ENCODE measurements at places on chromosomes 11 and 22. TPM values are rescaled to one million over a fixed set of nuclear protein-coding genes. Genes with fewer than 3 reads are reported as not detected.

GRCh38 chr11:2120359-2121100 is 18.7 kb downstream of the IGF2 start:
- H3K4me3 ChIP-seq, result no peak overlapping the region
- peaks cover 32% of the 10 kb centered on the region for H3K27me3 ChIP-seq
- no peak overlapping the region for H3K27ac ChIP-seq
- no peak for DNase-seq
- no peaks in the 10 kb centered on the region for H3K4me1 ChIP-seq

GRCh38 chr11:2987881-2988861 is 4.0 kb downstream of the NAP1L4 start:
- H3K27ac ChIP-seq, result peak overlapping the region; percentile 97
- H3K36me3 ChIP-seq, result peaks cover 13% of the 10 kb centered on the region
- peak overlapping the region; percentile 90 for H3K4me3 ChIP-seq
- DNase-seq, result no peak
- no peaks in the 10 kb centered on the region for H3K27me3 ChIP-seq

DNA sequence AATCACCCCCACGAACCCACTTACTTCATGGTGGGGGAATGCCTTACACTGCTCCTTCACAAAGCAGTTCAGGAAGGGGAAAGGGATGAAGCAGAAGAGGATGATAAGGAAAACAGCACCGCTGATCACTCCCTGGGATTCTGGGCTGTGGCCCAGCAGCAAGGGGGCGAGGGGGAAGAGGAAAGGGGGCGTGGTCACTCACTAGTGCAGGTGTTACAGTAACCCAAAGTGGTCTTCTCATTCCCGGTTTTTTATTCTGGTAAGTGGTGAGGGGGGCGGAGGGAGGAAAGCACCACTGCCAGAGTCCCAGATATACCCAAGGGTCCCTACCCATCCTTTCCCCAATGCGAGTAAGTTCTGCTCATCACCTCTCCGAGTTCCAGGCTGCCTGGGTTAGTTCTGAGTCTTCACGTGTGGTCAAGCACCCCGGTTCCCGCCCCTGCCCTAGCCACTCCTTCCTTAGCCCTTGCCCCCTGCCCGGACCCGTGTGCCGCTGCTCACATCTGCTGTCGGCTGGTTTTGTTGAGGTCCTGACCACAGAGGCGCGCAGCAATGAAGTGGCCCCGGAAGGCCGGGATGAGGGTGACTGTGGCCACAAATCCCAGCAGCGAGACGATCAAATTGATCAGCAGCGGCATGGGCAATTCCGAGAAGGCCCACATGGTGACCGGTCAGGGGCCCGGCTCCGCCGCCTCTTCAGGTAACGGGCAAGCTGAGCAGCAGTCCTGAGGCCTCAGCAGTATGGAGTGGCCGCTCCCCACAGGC is 477 bp downstream of the DPAGT1 start:
- peak overlapping the region; percentile 86 for H3K4me3 ChIP-seq
- no peak for DNase-seq
- peaks cover 18% of the 10 kb centered on the region for H3K4me1 ChIP-seq
- H3K27ac ChIP-seq, result peak overlapping the region; percentile 91
- peaks cover 22% of the 10 kb centered on the region for H3K36me3 ChIP-seq
- no peaks in the 10 kb centered on the region for H3K27me3 ChIP-seq

GRCh38 chr11:57484141-57484710 is 23.9 kb downstream of the RTN4RL2 start:
- peaks cover 31% of the 10 kb centered on the region for H3K27me3 ChIP-seq
- H3K4me1 ChIP-seq, result peaks cover 7% of the 10 kb centered on the region
- peaks cover 26% of the 10 kb centered on the region for H3K36me3 ChIP-seq
- no peak for DNase-seq
- no peak overlapping the region for H3K4me3 ChIP-seq
- H3K27ac ChIP-seq, result no peak overlapping the region

GRCh38 chr22:37509059-37509860 is 10.0 kb downstream of the CARD10 start:
- H3K4me3 ChIP-seq, result no peak overlapping the region
- peaks cover 57% of the 10 kb centered on the region for H3K4me1 ChIP-seq
- DNase-seq, result no peak

GRCh38 chr22:29704528-29705285 is 15.1 kb upstream of the CABP7 start:
- no peak overlapping the region for H3K4me3 ChIP-seq
- peaks cover 50% of the 10 kb centered on the region for H3K27me3 ChIP-seq
- DNase-seq, result peak; percentile 60

DNA sequence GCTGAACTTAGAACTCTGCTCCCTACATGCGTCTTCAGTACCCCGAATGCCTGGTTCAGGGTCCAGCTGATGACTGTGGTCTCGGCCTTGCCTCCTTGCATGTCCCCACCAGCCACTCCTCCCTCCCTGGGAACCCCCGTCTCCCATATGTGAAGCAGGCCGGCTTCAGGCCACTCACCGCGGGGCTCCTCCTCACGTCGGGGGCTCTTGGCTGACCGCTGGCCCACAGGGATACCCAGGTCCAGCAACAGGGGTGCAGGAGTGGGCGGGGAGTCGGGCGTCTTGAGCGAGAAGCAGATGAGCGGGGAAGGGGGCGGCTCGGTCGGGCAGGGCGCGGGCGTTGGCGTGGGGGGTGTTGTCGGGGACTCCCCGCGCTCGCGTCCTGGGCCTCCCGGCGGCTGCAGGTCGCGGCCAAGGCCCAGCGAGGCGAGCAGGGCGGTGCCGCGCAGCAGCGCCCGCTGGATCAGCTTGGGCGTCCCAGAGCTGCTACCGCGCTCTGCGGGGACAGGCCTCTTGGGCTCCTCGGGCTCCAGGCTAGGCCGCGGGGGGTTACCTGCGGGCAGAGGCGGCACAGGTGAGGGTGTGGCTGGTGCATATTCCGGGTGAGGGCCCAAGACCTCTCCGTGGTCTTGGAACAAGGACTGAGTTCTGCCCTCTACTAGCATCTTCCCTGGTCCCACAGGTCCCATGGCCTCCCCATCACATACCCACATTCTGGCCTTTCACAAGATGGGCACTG is 3.8 kb upstream of the KCNK7 start:
- peaks cover 58% of the 10 kb centered on the region for H3K36me3 ChIP-seq
- H3K27me3 ChIP-seq, result no peaks in the 10 kb centered on the region
- no peak overlapping the region for H3K4me3 ChIP-seq
- H3K4me1 ChIP-seq, result no peaks in the 10 kb centered on the region
- DNase-seq, result no peak

GRCh38 chr22:49688516-49689254 is 139.0 kb downstream of the BRD1 start:
- no peak for DNase-seq
- H3K27me3 ChIP-seq, result no peaks in the 10 kb centered on the region
- no peak overlapping the region for H3K4me3 ChIP-seq
- H3K36me3 ChIP-seq, result no peaks in the 10 kb centered on the region

Gene LIF
- 27.6 TPM for polyA plus RNA-seq

Gene CTNND1
- polyA plus RNA-seq, result 224 TPM
